IPS-NIHi11 (cell line): ENCODE measurements at places on chromosomes 5 and 9.

DNA sequence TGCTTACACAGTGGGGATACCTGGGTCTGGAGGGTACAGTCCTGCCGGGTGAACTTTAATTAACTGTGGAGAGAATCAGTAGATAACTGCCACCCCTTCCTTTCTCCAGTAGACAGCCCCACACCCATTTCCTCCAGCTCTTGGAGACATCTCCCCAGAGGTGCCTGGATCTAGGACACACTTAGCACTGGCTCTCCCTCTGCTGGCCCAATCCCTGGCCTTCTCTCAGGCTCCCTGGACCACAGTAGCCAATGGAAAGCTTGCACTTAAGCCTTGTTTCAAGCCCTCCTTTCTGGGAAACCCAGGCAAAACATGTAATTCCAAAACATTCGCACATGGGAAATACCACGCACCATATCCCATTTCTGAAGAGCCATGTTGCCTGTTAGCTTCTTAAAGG is 169.2 kb upstream of the GAS1 start:
- no peak for DNase-seq

- DNase-seq: peak; percentile 14
Measured at GRCh38 chr5:113749334-113749733, 235.8 kb downstream of the YTHDC2 start.

GRCh38 chr5:168020542-168021294 is 270.7 kb upstream of the WWC1 start:
- DNase-seq: no peak

DNA sequence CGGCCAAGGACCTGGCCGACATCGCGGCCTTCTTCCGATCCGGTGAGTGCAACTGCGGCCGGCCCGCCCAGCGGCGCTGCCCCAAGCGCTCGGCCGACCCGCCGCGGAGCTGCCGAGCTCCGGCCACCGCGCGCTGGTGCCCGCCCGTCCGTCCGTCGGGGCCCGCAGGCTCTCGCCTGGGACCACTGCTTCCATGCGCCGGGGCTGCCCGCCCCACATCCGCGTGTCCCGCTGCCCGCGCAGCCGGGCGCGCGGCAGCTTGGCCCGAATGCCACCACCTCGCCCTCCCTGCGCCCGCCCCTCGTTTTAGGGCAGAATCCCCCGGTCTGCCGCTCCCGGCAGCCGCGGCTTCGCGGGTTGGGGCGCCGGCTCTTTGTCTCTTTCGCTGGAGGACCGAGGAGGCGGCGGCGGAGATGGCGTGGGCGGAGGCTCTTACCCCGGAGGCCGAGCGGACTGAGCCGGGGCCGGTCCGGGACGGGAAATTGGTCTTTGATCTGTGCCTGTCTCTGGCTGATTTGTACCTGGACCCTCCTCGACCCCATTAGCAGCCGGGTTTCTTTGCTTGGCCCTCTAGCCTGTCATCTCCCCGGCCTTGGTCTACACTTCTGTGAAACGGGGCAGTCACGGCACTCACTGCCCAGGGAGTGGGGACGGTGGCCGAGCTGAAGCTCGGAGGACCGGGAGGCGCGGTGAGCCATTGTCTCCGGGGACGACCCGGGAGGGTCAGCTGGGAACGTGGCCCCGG is 871 bp downstream of the TRIO start:
- peak; percentile 40 for DNase-seq

DNA sequence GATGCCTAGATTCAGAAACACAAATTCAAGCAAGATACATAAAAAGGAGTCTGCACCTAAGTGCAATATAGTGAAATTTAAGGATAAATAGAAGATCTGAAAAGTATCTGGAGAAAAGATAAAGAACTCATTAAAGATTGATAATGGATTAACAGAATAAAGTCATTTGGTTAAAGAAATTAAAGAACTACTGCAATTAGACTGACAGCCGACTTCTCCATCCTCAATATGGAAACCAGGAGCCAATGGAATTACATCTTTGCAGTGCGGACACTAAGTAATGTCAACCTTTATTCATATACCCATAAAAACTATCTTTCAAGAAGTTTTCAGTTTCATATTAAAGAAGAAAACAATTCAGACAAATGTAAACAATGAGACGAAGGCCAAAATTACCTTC is 81.0 kb downstream of the MRPL36 start:
- DNase-seq: no peak
